Fibroblast of villous mesenchyme (primary cell): ENCODE measurements at places on chromosomes 13 and 19. TPM values are rescaled to one million over a fixed set of nuclear protein-coding genes. Genes with fewer than 3 reads are reported as not detected.

DNA sequence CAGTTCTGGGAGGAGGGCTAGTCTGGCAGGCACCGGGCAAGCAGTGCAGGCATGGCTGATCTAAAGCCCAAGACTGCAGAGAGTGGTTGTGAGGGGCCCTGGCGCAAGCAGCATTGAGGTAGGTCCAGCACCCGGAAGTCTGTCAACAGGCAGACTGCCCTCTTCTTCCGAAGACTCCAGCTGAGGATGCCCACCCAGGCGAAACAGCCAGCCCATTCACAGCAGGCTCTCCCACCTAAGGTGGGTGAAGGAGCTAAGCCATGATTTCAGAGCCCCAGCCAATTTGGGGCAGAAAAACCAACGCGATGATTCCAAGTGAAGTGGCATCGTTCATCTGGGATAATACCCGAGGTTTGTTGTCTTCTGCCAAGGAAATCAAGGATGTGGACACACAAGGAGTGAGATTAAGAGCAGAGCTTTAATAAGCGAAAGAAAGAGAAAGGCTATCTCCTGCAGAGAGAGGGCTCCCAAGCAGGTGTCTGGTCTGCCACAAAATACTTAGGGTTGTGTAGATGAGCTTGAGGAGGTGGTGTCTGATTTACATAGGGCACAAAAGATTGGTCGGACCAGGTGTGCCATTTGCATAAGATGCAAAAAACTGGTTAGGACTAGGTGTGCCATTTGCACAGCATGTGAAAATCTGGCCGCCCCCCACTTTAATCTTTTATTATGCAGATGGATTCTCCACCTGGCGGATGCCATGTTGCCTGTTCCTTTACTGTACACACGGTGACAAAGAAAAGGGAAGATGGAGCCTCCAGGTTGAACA, 22.6 kb downstream of the FAM124A start:
- DNase-seq, result no peak

DNA sequence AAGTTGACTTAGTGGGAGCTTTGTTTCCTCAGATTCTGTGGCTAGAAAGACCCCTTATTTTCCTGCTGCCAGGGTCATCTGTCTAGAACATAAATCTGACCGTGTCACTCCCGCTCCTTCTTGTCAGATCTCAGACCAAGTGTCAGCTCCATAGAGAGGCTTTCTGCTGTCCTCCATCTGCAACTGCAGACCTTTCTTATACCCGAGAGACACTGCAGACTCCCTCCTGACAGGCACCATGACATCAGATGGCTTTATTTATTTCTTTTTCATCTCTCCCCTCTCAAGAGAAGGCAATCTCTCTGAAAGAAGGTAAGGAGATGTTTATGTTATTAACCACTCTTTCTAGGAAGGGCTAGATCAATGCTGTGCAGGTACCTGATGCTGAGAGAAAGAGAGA, 726.5 kb downstream of the UQCRFS1 start:
- no peak for DNase-seq

DNA sequence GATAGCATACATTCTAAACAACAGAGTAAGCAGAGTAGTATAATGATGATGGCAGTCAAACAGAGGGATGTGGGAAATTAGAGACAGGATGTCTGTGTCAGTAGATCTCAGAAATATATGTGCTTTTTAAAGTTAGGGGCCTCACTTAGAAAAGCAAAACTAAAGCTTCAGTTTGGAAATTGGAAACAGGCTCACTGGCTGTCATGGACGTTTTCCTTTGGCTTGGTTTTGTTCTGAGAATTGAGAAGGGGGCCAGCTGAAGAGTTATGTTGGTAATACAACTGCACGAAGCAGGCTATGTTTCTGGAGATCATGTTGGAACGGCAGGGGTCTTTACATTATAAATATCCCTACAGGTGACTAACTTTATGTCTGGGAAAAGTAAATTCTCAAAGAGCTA, 261.3 kb downstream of the LMO7 start:
- no peak for DNase-seq

- DNase-seq, result no peak
Measured at GRCh38 chr13:94065741-94066140, 413.7 kb downstream of the DCT start.

DNA sequence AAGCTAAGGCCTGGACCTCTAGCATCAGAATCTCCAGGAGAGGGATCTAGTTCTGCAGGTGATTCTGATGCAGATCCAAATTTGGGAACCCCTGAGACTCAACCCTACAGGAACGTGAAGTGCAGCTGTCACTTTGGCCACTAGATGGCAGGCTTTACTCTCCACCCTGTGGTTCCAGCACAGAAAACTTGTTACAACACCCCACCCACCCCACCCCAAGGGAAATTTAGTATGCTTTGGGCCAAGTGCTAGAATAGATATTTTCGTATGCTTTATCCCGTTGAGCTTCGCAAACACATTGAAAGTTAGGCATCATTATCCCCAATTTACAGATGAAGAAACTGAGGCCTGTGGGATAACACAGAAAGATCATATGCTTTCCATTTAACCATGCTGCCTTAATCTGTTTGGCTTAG, 232.0 kb downstream of the B3GLCT start:
- peak; percentile 35 for DNase-seq

- no peak for DNase-seq
Measured at GRCh38 chr19:2795827-2796658, 10.7 kb downstream of the THOP1 start.

DNA sequence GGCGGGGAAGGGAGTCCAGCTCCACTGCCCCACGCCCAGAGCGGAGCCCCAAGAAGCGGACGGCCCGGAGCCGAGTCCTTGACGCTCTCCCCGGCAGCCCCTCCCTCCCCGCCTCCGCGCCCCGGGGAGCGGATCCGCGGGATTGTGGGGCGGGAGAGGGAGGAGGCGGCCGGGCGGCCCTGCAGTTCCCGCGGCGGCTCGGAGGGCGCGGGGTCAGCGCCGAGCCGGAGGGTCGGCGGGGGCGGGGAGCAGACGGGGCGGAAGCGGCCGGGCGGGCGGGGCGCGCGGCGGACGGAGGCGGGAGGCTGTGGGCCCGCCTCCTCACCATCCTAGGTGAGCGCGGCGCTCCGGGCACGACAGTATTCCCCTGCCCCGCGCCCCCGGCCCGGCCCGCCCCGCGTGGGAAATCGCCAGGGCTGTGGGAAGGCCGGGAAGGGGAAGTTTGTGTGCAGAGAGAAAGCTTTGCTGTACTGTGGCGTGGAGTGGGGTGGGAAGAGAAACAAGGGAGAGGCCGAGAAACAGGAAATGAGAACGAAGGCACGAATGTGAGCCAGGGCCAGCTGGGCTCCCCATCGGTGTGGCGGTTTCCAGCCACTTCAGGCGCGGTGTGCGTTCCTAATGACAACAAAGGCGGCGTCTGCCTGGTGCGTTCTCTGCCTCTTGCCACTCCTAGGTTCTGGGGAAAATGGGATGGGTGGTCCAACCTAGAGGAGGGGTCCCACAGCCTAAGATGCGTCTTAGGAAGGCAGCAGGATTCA, 1.3 kb upstream of the KLF12 start:
- peak; percentile 41 for DNase-seq

DNA sequence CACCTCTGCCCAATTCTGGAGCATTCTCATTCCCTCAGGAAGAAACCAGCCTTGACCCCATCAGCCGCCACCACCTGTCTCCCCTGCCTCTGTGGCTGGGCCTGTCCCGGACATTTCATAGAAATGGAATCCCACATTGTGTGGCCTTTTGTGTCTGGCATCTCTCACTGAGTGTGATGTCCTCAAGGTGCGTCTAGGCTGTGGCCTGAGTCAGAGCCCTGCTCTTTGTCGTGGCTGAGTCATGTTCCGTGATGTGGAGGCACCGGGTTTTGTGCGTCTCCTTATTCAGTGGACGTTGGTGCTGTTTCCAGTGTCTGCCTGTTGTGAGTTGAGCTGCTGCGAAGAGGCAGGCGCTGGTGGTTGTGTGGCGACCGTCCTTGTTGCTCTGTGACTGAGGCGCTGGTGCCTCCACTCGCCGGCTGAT, 3.5 kb downstream of the FZR1 start:
- DNase-seq, result peak; percentile 57

DNA sequence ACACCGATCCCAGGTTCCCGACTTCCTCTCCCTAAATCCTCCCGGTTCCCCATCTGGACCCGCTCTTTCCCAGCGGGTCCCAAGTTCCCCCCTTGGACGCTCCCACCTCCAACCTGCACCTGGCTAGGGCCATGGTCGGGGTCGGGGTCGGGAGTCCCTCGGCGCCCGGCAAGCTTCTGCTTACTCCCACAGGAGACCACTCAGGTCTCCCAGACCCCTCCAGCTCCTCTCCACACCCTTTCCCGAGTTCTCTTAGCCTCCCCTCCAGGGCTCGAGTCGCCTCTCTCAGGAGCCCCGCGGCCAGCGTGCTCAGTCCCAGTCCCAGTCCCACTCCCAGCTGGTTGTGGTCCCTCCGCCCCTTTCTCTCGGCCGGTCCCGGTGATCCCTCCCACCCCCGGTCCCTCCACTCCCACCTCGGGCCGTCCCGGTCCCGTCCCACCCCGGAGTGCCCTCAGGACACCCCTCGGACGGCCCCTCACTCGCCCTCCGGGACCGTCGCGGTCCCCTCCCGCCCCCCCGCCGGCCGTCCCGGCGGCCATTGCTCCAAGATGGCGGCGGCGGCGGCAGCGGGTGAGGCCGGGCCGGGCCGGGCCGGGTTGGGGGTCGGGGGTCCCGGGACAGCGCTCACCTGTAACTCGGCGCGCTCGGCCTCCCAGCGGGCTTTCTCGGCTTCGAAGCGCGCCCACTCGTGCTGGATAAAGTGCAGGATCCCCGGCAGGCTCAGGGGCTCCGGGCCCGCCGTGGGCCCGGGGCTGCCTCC, at the start of gene FKRP:
Gene FKRP, plus strand, starts transcription at position 537 of the 760 bp plus-strand sequence. CDS start 9,394 bp downstream, outside the sequence.
- no peak for DNase-seq

Gene KIR2DL4
- not detected in 2 replicates for total RNA-seq
